ENCODE measurements at places on chromosomes 6 and 20. TPM values are rescaled to one million over a fixed set of nuclear protein-coding genes. Genes with fewer than 3 reads are reported as not detected.

CGA gene
- not detected for polyA plus RNA-seq

SLC22A16 gene
- not detected for polyA plus RNA-seq

PLCB4 gene
- polyA plus RNA-seq = 0.22 TPM

IL17A gene
- polyA plus RNA-seq = not detected

IMPG1 gene
- polyA plus RNA-seq = not detected

ULBP3 gene
- polyA plus RNA-seq = 0.88 TPM

KIF16B gene
- 9.0 TPM for polyA plus RNA-seq

EYS gene
- 0.63 TPM for polyA plus RNA-seq

SKIC2 gene
- 26.7 TPM for polyA plus RNA-seq

MRAP2 gene
- polyA plus RNA-seq = 0.05 TPM

PDE10A gene
- polyA plus RNA-seq = 0.20 TPM

LY6G6C gene
- polyA plus RNA-seq = not detected

MEP1A gene
- 0.01 TPM for polyA plus RNA-seq

ALDH8A1 gene
- polyA plus RNA-seq = 115 TPM

BHLHE23 gene
- not detected for polyA plus RNA-seq

FAM83C gene
- not detected for polyA plus RNA-seq

TAGAP gene
- 0.56 TPM for polyA plus RNA-seq

SPATA25 gene
- 0.43 TPM for polyA plus RNA-seq

C4A gene
- polyA plus RNA-seq = 1,485 TPM

NKAIN2 gene
- polyA plus RNA-seq = not detected

PDYN gene
- not detected for polyA plus RNA-seq

RIN2 gene
- 3.4 TPM for polyA plus RNA-seq

TFAP2D gene
- not detected for polyA plus RNA-seq

HLA-DQB1 gene
- polyA plus RNA-seq = 2.4 TPM

UST gene
- polyA plus RNA-seq = 0.24 TPM

ZC3H12D gene
- 0.27 TPM for polyA plus RNA-seq

HLA-DOA gene
- polyA plus RNA-seq = 0.69 TPM

CHRNA4 gene
- 6.4 TPM for polyA plus RNA-seq

STX16 gene
- 8.5 TPM for polyA plus RNA-seq

MAPK13 gene
- polyA plus RNA-seq = 1.9 TPM

LRRN4 gene
- polyA plus RNA-seq = 0.18 TPM

SERPINB1 gene
- polyA plus RNA-seq = 22.3 TPM

STMND1 gene
- not detected for polyA plus RNA-seq

COL12A1 gene
- 1.5 TPM for polyA plus RNA-seq

BACH2 gene
- polyA plus RNA-seq = 1.9 TPM

OR2H1 gene
- polyA plus RNA-seq = not detected

HRH3 gene
- polyA plus RNA-seq = not detected

All from liver (tissue), 10 donors.